Left ventricle myocardium inferior (tissue), 1 donor: ENCODE measurements at places on chromosomes 1 and 21.

DNA sequence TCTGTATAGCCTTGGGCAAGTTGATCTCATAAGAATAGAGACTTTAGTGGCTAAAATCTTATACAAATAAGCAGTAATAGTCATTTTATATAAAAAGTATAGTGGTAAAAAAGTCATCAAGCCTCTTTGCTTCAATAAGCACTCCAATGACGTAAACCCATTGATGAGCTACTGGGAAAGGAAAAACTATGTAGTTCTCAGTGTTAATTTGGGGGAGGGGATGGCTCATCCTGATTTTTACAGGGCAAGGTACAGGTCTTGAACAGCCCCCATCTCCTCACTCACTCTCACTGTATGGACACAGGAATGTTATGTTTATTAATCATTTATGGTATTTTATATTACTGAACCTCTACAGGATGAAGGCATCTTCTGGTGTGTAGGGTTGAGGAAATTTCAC, 38.1 kb upstream of the CD55 start:
- DNase-seq: no peak

- no peak for DNase-seq
Measured at GRCh38 chr1:190935925-190936324, 458.3 kb upstream of the BRINP3 start.

DNA sequence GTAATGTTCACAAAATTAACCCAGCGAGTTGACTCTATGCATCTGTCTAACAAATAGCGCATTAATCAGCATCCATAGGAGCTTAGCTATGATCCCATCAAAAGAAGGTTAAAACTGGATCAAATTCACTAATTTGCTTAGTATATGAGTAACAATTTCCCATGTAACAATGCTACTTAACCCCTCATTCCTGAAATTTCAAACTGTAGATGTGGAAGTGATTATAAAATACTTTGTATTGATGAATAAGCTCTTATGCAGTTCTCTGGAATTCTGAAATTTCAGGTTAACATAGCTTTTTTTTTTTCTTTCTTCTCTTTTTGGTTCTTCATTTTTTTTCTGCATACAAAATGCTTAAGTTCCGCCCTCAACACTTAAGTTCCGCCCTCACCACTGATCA, 1272.7 kb downstream of the KCNT2 start:
- DNase-seq: no peak

DNA sequence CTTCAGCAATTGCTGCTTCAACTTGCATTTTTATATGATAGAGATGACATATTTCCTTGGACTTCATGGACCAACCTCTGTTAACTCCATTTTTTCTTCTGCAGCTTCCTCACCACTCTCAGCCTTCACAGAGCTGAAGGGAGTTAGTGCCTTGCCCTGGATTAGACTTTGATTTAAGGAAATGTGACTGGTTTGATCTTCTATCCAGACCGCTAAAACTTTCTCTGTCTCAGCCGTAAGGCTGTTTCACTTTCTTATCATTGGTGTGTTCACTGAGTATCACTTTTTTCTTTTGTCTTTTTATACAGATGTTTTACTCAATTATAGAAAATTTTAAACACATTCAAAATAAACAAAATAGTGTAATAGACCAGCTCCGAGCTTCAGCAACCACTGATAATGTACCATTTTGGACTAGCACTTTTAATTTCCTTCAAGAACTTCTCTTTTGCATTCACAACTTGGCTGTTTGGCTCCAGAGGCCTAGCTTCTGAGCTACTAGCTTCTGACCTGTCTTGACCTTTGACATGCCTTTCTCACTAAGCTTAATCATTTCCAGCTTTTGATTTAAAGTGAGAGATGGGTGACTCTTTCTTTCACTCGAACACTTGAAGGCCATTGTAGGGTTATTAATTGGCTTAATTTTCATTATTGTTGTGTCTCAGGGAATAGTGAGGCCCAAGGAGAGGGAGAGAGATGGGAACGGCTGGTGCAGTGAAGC, 9.3 kb downstream of the NEK7 start:
- DNase-seq: no peak

- no peak for DNase-seq
Measured at GRCh38 chr1:209561532-209561931, 22.0 kb upstream of the CAMK1G start.

- no peak for DNase-seq
Measured at GRCh38 chr1:52479076-52479475, 73.8 kb downstream of the TUT4 start.

DNA sequence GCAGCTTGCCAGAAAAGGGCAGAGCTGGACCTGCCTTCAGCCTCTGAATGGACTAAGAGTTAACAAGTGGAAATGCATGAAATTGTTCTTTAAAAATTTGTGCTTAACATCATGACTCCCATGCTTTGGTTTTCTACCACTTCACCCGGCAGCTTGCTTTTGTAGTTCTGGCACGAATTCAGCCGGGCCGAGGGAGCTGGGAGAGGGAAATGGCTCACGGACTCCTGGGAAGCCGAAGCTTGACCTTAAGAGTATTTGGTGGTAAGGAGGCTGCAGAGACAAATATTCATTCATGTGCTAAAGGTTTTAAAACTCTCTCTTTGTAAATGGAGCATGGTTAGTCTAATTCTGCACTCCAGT, 17.2 kb upstream of the GFI1 start:
- no peak for DNase-seq

GRCh38 chr21:44370027-44370735, 16.8 kb downstream of the TRPM2 start:
- no peak for DNase-seq

- DNase-seq: no peak
Measured at GRCh38 chr1:41259221-41259620, 17.1 kb upstream of the SCMH1 start.

DNA sequence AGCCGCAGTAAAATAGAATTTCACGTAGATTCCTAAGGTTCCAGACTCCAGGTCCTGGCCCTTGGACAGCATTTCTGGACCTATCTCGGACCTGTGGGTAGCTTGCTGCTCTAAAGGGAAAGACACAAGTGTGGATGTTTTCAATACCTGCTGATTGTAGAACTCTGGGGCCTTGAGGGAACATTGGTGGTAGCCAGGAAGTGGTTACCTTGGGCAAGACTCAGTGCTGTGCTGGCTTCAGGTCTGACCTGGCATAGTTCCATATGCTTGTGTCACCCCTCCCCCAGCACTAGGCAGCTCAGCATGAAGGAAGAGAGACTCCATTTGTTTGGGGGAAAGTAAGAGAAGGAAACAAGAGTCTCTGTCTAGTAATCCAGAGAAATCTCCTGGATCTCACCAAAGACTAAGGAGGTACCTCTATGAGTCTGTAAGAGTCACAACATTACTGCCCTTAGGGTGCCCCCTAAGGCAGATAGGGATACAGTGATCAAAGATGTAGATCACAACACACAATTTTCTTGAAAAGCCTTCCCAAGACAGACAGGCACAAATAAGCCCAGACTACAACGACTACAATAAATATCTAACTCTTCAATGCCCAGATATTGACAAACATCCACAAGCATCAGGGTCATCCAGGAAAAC, 398.8 kb downstream of the TGFB2 start:
- no peak for DNase-seq

GRCh38 chr1:149843431-149844041, 55.8 kb upstream of the BOLA1 start:
- DNase-seq: no peak

DNA sequence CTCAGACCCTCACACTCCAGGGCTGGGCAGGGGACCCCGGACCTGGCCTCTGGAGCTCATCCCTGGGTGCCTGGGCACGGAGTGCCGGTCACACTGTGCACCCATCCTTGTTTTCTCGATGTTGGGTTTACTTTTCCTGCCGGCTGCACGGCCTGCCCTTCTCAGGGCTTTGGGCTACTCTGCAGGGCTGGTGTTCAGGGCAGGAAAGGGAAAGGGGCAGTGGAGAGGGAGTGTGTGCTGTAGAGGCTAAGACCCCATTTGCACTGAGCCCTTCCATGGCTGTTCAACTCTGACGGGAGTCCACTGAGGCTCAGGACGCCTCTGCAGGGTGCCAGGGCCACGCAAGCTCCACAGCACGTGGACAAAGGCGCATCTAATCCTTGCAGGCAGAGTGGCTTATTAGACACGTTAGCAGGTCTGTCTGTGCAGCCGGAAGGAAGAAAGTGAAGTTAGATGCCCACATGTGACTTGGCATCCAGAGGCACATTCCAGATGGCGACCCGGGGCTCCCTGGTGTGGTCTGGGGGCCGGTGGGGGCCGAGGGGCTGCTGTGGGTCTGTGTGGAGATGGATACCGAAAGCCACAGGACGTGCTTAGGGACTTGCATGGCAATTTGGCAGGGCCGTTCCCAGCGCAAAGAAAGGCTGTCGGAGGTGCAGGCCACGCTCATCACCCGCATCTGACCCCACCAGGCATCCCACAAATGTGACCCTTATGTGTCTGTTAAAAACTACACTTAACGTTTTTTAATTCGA, 33.6 kb downstream of the COL18A1 start:
- no peak for DNase-seq

GRCh38 chr1:36257375-36257767, 33.1 kb downstream of the THRAP3 start:
- no peak for DNase-seq

- DNase-seq: no peak
Measured at GRCh38 chr21:23017989-23018388, 2019.8 kb downstream of the NCAM2 start.

- no peak for DNase-seq
Measured at GRCh38 chr1:44503625-44504024, 98.6 kb downstream of the RNF220 start.

- DNase-seq: no peak
Measured at GRCh38 chr1:241770115-241770514, 77.9 kb upstream of the EXO1 start.

- no peak for DNase-seq
Measured at GRCh38 chr21:17690078-17690494, 77.4 kb upstream of the BTG3 start.

DNA sequence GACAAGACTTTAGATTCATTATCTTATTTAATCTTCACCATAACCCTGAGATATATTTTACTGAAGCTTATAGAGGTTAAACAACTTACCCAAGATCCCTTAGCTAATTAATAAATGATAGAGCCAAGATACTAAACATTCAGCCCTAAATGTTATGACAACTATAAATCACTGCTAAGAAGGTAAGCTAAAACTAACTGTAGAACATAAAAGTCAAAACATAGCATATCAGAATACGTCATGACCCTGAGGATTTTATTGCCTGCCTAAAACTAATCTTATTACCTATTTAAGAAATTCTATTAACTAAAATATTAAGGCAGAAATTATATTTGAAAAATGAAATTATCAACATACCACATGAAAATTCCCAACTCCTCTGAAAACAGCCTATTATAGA, 22.6 kb downstream of the EVI5 start:
- no peak for DNase-seq

DNA sequence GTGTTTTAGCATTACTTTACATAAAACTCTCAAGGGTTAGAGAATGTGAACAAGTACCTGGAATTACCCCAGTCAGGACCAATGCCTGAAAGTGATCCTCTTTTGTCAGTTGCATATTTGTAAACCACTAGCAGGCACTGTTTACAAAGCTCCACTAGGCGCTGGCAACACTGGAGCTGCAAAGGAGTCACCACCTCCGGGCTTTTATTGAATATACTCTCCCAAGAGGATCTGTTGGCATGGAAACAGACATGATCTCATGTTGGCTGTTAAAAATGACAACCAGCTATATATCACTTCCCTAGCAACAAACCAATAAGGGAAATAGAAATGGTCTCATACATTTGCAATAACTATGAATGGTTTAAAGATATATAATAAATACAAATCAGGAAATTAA, 116.0 kb downstream of the TTLL7 start:
- DNase-seq: no peak

DNA sequence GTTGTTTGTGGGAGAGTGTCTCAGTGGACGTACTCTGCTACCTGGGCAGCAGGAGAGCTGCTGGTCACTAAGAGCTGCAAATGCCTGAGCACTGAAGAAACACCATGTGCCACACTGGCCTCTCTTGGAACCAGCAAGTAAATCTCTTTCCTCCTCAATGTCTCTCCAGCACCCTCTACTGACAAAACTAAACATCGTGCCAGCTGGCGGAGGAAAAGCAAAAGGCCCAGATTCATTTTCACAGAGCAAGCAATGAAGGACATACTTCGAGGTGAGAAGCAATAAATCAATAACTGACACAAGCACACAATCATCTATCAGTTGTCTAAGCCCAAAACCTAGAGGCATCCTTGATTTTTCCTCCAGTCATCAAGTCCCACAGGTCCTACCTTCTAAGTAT, 78.1 kb downstream of the RERE start:
- no peak for DNase-seq

DNA sequence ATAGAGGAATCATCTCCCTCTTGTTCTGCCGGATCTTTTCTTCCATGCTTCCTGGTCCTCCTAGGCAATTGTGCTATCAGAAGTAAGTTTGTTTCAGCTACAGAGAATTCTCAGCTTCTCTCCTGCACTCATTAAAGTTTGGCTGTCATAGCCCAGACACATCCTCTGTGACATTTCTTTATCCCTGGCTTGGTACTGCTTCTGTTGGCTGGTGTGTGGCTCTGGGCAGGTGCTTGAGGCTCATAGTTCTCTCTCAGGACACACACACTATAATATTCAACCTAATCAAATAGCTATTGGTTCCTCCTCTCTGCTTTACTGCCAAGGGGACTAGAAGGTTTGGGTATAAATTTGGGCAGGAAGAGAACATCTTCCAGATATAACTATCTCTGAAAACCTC, 172.1 kb downstream of the ROR1 start:
- DNase-seq: no peak

DNA sequence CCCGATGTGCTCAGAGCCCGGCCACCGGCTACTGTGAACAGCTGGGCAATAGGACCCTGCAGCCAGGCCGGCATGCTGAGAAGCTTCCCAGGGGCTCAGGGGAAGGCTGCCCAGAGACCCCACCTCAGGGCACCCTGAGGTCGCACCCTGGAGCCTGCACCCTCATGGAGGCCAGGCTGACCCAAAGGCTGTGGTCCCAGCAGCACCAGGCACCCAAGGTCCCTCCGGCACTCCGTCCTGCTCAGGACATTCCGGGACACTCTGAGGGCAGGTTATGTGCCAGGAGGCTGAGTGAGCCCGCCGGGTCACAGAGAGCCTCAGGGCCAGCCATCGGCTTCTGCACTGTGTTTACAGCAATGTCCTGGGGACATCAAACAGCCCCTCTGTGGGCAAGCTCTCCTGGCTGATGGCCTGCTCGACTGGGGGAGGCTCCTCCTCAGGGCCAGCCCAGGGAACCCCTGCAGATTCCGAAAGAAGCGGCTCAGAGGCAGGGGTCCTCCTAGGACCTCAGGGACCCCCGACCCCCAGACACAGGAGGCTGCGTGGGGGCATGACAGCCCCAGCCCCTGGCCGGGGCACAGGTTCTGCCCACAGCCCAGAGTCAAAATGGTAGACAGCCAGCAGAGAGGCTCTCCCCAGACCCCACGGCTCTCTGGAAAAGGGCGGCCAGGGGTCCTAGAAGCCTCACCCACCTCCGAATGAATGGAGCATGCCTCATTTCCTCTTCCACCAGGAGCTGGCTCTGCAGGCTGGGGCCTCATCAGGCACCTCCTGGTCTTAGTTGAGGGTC, 8.2 kb downstream of the SLC19A1 start:
- DNase-seq: peak; percentile 33

GRCh38 chr1:228848406-228848805, 113.1 kb downstream of the RHOU start:
- no peak for DNase-seq
